Left cardiac atrium (tissue), 4 donors: ENCODE measurements at places on chromosomes 6 and 20.

DNA sequence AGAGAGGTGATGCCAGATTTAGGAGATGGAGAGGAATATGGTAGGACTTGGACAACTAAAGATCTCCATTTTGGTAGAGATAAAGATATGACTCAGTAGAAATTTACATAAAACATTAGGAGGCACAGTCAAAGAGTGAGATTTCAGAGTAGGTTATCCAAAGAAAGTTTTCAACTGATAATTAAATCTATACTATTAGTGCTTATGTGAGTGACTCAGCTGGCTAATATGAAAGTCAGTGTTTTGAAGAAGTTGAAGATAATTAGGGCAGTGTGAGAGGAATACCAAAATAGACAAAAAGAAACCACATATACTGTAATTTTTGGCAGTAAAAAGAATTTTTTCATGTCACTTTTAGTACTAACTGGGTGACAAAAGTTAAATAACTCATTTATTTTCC is 712.8 kb upstream of the HS3ST5 start:
- no peak for DNase-seq

- no peak for DNase-seq
Measured at GRCh38 chr20:48503166-48503815, 324.5 kb downstream of the PREX1 start.

DNA sequence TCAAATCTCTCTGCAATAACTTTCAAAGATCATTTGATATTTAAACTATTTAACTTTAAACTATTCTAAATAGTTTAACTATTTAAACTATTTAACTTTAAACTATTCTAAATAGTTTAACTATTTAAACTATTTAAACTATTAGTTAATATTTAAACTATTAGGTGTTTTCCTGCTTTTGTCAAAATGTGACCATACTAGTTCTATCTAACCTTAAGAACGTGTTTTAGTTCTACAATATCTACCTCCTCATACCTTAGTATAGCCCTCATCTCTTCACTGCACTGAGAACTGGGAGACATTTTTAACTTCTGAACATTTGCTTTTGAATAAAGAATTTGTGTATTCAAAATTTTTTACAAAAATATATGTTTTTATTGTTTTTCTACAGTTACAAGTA is 429.1 kb downstream of the ADGRB3 start:
- DNase-seq: no peak

- no peak for DNase-seq
Measured at GRCh38 chr20:49684335-49684997, 29.2 kb downstream of the B4GALT5 start.

GRCh38 chr6:121726596-121726995 is 291.1 kb downstream of the GJA1 start:
- DNase-seq: no peak

DNA sequence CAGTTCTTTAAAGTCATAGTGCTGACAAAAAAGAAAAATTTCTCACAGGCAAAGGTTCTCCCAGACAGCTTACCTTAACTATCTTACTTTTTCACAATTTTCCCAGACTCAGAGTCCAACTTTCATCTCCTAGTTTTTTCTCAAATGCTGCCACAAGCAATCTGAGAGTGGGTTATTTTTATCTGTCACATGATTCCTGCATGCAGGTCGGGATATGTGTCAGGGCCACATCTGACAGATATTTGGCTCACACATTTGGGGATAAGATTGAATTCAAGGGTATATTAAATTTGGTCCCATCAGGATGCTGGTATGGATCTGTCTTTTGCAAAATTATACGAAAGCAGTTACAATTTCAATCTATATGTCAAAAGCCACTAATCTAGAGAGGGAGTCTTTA is 50.1 kb upstream of the SMIM29 start:
- DNase-seq: no peak

- DNase-seq: no peak
Measured at GRCh38 chr6:111551521-111552231, 54.0 kb downstream of the TRAF3IP2 start.
